ENCODE measurements at places on chromosomes 5 and 9.

DNA sequence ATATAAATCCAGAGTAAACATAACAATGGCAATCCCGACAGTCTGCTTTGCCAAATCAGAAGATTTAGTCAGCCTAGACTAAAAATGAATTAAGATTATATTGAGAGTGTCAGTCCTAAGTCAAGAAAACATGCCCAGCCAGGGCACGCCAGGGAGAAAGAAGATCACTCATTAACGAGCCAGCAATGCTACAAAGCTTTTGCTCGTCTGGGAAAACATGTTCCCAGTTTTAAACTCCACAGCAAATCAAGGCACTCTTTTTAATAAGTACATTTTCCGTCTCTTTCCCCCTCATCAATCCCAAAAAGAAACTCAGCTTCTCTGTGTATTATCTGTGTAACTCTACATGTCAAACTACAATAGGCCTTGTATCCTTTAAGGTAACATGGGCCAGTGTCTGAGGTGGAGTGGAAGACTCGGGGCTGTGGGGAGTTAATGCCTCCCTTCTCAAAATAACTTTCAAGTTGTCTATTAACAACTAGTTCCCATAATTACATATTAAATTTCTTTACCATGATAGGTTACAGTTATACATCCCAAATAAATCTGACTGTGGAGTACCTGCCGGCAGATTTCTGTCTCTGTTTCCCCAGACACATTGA lies 40.9 kb downstream of the NFIB start:
- no peak for DNase-seq

- no peak for DNase-seq
Measured at GRCh38 chr5:344668-345067, 23.2 kb downstream of the AHRR start.

DNA sequence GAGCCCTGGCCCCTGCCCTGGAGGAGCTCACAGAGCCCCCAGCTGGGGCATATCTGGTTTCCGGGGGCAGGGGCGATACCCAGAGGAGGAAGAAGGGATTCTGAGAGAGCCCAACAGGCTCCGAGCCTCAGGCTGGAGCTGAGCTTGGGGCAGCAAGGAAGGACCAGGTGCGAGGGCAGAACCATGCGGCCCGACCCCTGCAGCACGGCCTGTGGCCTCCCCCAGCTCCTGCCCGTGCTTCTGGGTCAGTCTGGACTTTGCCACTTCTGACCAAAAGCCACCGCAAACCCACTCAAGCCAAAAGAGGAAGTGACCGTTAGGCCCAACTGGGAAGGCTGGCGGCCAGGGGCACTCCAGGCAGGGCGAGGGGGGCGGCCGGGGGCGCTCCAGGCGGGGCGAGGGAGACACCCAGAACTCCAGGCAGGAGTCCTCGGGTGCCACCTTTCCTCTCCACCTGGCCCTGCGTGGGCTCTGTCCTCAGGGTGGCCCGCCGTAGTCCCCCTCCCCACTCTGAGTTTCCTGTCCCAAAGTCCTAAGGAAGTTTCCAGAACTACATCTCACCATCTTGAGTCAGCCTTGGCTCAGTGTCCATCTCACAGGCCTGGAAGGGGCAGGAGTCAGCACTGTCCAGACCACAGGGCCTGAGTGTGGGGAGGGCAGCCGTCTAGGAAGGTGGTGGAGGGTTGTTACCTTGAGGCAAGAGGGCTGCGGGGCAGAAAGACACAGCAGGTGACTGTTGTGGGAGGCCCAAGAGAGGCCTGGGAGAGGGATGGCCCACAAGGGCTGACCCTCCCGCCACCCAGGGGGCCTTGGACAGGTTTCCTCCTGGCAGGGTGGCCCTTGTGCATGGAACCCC lies 946 bp upstream of the LTC4S start:
- no peak for DNase-seq

GRCh38 chr9:136020671-136021070 lies 59.5 kb upstream of the UBAC1 start:
- DNase-seq, result no peak

GRCh38 chr5:139315056-139315615 lies 21.6 kb downstream of the MATR3 start:
- no peak for DNase-seq

- DNase-seq, result no peak
Measured at GRCh38 chr5:134122530-134122929, 8.0 kb downstream of the TCF7 start.

- no peak for DNase-seq
Measured at GRCh38 chr9:37451628-37452027, 13.6 kb downstream of the ZBTB5 start.

DNA sequence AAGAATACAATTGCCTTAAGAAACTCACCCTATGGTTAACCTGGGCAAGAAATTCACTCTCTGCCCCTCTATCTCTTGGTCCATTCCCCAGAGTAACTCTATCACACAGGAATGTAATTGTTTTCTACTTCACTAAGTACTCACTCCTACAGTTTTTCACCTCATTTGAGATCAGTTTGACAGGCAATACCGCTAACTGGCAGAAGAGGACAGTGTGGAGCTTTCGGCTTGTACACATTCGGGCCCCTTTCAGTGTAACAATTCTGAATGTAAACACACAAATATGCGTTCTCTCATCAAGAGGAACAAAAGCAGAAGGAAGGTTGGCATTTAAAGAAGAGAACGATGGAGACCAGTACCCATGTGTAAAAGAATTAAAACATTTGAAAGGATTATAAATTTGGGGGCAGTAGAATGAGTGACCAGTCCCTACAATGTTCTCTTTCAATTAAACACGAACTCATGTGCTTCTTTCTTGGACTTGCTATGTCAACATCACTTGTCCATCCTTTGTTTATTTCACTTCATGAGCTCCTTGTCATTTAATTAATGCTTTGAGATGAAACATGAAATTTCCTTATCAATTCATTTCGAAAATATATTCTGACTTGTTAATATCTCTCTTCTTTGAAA lies 188.5 kb upstream of the GRAMD2B start:
- DNase-seq, result peak; percentile 9

DNA sequence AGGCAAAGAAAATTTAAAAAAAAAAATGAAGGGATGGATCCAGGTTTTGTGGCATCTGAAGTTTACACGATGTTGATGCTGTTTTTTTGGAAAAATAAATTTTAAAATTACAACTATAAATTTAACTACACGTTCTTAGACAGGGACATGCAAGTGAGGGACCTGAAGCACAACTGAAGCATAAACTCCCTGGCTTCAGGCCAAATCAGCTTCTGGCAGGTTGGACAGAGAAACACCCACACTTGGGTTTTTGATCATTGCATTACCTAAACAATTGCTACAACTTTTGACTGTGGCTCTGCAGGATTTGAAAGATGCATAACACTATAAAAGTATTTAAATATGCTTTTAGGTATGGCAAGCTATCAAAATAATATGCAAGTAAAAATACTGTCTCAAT lies 1318.3 kb upstream of the DMAC1 start:
- no peak for DNase-seq

- peak; percentile 93 for DNase-seq
Measured at GRCh38 chr9:35829084-35829763, at the start of gene TMEM8B. TSS of gene TMEM8B (plus strand) at chr9:35829228. CDS start at chr9:35829448, 220 bp downstream.

- DNase-seq, result no peak
Measured at GRCh38 chr5:75933489-75933888, 149.7 kb upstream of the SV2C start.

DNA sequence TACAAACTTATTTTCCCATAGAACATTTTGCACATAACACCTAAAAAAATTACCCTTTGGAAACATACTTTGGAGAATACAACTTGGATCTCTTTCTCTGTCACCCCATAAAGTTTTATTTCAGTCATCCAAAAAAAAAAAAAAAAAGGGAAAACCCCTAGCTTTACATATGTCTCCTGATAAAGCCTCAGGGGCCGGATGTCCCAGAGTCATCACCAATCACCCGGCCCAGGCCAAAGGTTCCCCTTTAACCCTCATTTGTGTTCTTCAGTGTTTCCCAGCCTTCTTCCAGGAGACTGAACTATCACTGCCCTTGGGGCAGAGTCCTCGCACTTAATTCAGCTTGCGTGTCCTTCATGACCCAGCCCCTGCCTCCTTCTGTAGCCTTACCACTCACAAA lies 28.8 kb downstream of the ANXA6 start:
- DNase-seq, result no peak

- DNase-seq, result no peak
Measured at GRCh38 chr5:131245312-131245711, 18.5 kb upstream of the CDC42SE2 start.

- DNase-seq, result no peak
Measured at GRCh38 chr5:134451936-134452505, 40.3 kb upstream of the CDKN2AIPNL start.

All from midbrain (tissue), 1 donor.